ENCODE measurements at places on chromosomes 6 and 20.

DNA sequence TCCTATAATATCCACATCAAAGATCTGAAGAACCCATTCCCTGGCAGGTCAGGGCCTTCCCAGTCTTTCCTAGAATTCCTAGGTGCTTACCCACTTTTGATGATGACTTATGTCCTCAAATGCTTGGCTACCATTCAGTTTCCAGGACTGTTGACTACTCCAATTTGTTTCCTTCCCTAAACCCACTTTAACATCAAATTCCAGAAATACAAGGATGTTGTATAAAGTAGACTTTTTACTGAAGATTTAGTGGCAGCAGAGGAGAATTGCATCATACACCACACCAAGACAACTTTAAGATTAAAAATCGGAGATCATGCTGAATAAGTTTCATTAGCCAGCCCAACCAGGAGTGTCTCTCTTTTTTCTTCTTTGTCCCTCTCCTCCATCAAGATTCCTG, 203.3 kb upstream of the LAMP5 start:
- no peak for DNase-seq

GRCh38 chr20:51570739-51571459, 28.4 kb upstream of the NFATC2 start:
- no peak for DNase-seq

DNA sequence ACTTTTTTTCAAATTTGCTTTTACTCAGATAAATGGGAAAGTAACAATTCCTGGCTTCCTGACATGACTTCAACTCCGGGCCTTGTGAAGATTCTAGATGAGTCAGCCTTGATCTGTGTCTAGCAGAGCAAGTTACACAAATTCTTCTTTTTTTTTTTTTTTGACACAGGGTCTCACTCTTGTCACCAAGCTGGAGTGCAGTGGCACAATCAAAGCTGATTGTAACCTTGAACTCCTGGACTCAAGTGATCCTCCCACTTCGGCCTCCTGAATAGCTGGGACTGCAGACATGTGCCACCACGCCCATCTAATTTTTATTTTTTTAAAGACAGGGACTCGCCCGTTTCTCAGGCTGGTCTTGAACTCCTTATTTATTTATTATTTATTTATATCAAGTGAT, 7.3 kb upstream of the ARHGAP18 start:
- no peak for DNase-seq

GRCh38 chr6:47097092-47097945, 55.2 kb upstream of the ADGRF1 start:
- no peak for DNase-seq

GRCh38 chr6:12343440-12344162, 53.4 kb downstream of the EDN1 start:
- DNase-seq: no peak

DNA sequence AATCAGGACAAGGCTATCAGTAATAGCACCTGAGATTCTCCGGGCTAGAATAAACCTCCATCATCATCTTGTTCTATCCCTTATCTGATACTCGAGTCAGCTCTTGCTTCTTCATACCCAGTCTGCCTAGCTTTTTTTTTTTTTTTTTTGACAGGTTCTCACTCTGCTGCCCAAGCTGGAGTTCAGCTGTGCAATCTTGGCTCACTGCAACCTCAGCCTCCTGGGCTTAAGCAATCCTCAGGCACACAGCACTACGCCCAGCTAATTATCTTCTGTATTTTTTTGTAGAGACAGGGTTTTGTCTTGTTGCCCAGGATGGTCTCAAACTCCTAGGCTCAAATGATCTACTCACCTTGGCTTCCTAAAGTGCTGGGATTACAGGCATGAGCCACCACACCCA, 19.5 kb downstream of the SRSF6 start:
- DNase-seq: no peak

DNA sequence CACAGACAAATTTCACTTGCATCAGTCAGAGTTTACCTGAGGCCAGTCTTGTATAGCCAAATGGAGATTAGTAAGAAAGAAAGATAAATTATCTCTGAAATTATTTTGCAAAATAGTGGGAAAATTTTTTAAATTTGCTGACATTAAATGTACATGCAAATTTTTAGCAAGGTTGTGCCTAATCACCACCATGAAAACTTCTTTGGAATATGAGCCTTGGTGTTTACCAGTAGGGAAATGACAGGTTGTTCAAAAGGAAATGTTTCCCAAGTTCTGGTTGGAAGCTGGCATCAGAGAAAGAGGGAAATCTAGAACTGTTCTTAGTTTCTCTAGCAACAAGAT, 34.4 kb upstream of the LOC128125822 start:
- DNase-seq: no peak
